ENCODE measurements at places on chromosomes 13 and 19.

GRCh38 chr13:108787700-108788414, 158.4 kb downstream of the MYO16 start:
- no peak for DNase-seq

- DNase-seq = no peak
These were observed 890.1 kb upstream of the PCDH20 start for GRCh38 chr13:62305756-62306155.

DNA sequence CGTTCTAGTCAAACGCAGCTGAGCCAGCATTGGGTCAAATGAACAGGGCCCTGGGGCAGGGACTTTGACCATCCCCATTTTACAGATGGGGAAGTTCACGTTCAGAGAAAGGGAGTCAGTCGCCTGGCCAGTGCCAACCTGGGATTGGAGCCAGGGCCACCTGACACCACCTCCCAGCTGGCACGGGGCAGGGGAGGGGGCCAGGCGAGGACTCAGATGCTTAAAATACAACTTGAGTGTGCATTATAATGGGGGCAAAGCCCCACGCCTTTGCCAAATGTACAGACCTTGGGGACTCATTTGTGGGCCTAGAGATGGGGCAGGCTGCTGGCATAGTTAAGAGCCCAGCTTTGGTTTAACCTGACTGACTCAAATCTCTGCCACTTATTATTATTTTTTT, 14.6 kb downstream of the PRR12 start:
- no peak for DNase-seq

GRCh38 chr13:112012016-112012704, 54.8 kb upstream of the SOX1 start:
- DNase-seq = no peak
